Amniotic stem cell (primary cell): ENCODE measurements at places on chromosomes 12 and 14.

- DNase-seq = no peak
Measured at GRCh38 chr12:51465491-51465890, 40.9 kb downstream of the SLC4A8 start.

GRCh38 chr12:4157122-4157521 is 116.4 kb upstream of the CCND2 start:
- DNase-seq = no peak

GRCh38 chr14:100653409-100653808 is 66.2 kb upstream of the BEGAIN start:
- DNase-seq = no peak

DNA sequence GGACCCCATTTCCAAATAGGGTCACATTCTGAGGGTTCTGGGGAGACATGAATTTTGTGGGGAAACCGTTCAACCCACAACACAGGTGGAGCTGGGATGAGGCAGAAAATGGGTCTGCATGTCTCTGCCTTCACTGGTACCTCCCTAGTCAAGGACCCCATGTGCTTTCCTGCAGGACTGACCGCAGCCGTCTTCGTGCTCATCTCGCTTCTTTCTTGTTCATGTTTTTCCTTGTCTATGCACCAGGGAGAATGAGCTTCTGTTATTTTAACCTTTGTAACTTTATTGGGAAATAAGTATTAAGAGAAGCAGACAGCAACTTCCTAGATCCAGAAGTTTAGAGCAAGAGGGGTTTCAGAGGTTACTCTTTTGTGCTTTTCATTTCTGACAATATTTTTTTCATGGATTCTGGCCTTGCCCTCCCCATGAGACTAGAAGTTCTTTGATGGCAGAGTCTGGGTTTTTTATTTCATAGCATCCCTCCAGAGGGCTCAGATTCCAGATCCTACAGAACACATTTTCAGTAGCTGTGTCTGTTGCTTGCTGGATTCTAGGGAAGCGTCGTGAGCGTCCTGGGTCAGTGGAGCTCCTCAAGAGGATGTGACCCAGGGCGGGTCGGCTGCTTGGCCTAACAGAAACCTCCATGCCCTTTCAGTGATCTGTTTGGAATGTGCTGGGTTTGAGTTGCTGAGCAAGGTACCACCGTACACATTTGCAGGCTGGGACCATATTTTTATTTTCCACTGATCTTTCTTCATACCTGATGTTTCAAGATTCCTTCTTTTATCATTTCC is 104.2 kb downstream of the ADGRD1 start:
- DNase-seq = no peak

- no peak for DNase-seq
Measured at GRCh38 chr14:69819607-69820006, 22.6 kb upstream of the SLC10A1 start.
